ENCODE measurements at places on chromosomes 2 and 18.

GRCh38 chr2:231911381-231911780 lies 14.8 kb downstream of the NPPC start:
- no peak for DNase-seq

DNA sequence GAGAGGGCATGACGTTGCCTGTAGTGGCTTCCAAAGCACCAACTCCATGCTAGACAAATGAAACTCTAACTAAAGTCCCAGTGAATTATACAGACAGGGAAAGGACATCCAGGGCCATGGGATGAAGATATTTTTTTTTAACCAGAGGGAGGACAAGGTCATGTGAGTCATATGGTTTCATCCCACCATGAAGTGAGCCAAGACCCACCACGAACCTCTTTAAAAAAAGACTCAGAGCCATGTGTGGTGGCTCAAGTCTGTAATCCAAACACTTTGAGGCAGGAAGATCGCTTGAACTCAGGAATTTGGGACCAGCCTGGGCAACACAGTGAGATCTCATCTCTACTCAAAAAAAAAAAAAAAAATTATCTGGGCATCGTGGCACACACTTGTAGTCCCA lies 115.2 kb downstream of the LIPG start:
- DNase-seq: no peak

GRCh38 chr2:219214141-219214540 lies 4.6 kb downstream of the ABCB6 start:
- no peak for DNase-seq

DNA sequence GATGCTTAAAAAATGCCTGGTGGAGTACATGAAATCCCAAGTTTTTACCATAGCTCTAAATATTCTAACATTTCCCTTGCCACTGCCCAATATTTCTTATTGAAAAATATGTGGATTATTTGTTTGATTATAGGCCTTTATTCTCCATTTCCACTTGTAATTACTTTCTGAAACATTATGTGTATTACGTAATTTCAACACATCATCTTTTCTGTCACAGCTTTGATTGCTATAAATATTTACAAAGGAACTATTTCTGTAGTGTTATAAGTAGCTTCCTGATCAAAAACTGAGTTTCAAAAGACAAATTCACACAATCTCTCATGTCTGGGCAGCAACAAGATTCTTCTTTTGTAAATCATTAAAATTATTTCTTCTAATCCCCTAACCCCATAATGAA lies 859.6 kb upstream of the CRIM1 start:
- no peak for DNase-seq

GRCh38 chr18:6010921-6011320 lies 115.6 kb upstream of the TMEM200C start:
- DNase-seq: no peak

DNA sequence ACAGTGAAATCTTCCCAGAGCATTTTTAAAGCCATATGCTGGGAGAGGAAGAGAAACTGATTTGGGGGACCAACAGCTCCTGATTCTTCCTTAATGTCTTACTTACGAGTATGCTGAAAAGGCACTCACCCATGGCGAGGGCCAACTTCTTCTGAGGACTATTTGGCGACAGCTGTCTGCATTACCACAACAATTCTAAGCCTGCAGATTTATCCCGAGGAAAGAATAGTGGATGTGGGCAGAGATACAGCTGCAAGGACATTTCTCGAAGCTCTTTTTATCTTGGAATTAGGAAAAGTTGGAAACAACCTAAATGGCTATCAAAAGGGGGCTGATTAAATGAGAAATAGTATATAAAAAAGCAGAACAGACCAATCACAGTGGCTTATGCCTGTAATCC lies 40.3 kb upstream of the FHL2 start:
- no peak for DNase-seq
